Stimulated activated CD4-positive, alpha-beta T cell treated with anti-CD3 and anti-CD28 coated beads, Interleukin-1b, Interleukin-23, amount 100 ng/mL, for 24 hours (primary cell): ENCODE measurements at places on chromosomes 16 and 17.

- DNase-seq = no peak
These were observed 36.8 kb downstream of the MSI2 start for GRCh38 chr17:57293077-57293476.

- DNase-seq = no peak
These were observed 81.6 kb downstream of the CCDC182 start for GRCh38 chr17:57663326-57664070.

DNA sequence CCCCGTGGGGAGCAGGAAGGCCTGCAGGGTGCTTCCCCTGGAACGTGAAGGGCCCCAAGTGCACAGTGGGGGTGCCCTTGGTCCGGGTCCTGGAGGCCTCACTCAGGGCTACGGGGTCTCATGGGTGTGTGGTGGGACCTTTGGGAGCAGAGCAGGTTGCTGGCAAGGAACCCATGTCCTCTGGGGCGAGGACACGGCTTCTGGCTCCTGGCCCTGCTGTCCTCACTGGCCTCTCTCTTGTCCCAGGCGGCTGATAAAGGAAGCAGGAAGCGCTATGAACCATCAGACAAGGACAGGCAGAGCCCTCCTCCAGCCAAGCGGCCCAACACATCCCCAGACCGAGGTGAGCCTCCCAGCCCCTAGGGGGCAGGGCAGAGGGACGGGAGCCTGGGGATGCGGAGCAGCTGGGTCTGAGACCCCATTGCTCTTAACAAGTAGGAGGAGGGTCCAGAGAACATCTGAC lies 9.8 kb upstream of the IL17C start:
- DNase-seq = no peak

DNA sequence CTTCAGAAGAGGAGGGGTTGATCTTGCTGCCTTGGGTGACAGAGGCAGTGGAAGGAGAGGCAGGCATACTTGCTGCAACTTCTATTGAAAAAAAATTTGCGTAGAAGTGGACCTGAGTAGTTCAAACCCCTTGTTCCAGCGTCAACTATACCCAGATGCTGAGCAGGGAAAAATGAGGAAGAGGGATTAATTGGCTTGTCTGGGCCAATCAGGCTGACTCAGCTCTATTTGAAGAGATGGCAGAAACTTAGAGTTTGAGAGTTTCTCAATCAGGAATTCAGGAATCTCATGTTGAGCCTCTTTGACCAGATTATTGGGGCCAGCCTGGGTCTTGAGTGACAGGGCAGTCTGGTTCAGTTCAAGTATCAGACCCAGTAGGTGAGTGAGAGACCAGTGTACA lies 17.6 kb downstream of the CASC3 start:
- DNase-seq = no peak

DNA sequence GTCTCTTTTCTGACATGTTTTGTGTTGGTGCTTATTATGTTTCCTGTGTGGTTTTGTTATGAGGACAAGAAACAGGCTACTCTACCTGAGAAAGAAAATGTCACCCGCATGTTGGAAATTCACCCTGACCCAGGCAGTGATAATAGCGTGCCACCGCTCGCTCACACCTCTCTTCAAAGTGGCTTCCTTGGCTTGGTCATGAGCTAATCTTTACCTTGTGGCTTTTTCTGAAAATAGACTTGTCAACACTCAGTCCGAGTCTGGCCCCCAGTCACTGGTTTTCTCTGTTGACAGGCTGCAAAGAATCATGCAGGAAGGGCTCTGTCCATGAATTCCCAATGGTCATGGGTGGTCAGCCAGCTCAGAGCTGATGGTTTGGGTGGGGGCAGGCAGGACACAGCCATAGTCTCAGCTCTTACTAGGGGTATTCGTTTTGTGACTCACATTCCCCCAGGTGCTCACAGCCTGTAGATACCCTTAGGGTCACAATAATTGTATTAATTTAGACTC lies 121.3 kb upstream of the CACNG5 start:
- DNase-seq = no peak

DNA sequence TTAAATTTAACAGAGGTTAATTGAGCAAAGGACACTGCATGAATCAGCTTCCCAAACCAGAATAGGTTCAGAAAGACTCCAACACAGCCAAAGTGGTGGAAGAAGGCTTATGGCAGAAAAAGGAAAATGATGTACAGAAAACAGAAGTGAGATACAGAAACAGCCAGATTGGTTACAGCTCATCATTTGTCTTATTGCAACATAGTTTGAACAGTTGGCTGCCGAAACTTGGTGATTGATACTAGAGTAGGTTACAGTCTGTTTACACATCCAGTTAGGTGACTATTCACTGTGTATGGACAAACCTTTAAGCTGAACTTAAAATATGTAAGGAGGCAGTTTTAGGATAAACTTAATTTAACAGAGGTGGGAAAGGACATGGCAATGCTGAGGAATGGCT lies 18.3 kb downstream of the TMEM100 start:
- no peak for DNase-seq

- DNase-seq = no peak
These were observed 24.4 kb downstream of the YPEL2 start for GRCh38 chr17:59355702-59356325.

GRCh38 chr16:84791088-84791487 lies 28.7 kb upstream of the CRISPLD2 start:
- DNase-seq = no peak

DNA sequence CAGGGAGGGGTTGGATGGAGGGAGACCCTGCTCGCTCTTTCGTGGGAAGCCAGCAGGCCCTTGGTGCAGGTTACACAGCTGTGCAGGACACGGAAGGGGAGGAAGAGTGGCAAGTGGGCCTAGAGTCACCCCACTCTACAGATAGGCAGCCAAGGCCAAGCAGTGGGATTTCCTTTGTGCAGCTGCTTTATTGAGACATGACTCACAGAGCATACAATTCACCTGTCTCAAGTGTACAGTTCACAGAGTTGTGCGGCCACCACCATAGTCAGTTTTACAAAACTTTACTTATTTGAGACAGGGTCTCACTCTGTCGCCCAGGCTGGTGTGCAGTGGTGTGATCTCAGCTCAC lies 91.2 kb upstream of the CIBAR2 start:
- DNase-seq = no peak

DNA sequence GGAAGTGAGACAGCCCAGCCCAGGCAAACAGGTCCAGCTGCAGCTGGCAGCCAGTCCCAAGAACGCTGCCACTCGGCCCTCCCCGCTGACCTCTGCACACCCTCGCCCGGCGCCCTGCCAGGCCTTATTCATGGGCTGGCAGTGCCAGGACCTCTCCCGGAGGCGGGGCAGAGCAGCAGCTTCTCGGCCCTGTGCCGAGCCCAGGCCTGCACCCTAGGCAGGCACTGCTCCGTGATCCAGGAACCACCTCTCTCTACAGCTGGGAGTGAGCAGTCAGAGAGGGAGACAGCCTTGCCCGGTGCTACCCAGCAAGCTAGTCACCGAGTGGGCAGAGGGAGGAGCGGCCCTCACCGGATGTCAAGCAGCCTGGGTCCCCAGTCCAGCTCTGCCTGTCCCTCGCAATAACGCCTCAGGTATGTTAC lies 79.9 kb upstream of the CBX4 start:
- no peak for DNase-seq

DNA sequence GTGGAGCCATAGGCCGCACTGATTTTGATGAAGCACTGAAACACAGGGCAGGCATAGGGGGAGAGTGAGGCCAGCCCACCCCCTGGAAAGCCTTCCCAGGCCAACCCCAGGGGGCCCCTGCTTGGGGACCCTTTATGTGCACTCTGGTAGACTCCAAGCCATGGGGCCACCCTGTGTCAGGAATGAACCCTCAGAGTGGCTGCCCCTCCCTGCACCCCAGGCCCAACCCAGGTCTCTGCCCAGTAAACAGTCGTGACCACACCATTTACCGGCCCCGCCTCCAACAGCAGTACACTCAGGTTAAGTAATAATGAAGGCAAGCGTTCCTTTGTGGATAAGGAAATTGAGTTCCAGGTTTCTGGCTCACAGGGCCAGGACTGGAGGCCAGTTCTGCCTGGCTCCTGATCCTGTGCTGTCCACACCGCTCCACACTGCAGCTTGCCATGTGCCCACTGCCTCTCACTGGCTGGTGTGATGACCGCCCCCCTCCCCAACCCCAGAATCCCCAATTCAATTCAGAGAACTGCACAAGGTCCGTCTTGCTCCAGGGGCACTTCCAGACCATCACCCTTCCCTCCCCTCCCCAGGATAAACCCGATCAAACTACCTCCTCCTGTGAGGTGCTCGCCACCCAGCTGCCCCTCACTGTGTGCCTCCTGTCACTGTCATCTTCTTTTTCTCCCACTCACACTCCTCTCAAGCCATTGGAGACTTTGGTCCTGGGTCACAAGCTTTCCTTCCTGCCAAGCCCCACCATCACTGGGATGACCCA lies 13.6 kb downstream of the PIMREG start:
- DNase-seq = no peak

- DNase-seq = no peak
These were observed 7.1 kb upstream of the SLC5A11 start for GRCh38 chr16:24838554-24839266.

- DNase-seq = no peak
These were observed 8.6 kb upstream of the DUSP14 start for GRCh38 chr17:37481001-37481665.

DNA sequence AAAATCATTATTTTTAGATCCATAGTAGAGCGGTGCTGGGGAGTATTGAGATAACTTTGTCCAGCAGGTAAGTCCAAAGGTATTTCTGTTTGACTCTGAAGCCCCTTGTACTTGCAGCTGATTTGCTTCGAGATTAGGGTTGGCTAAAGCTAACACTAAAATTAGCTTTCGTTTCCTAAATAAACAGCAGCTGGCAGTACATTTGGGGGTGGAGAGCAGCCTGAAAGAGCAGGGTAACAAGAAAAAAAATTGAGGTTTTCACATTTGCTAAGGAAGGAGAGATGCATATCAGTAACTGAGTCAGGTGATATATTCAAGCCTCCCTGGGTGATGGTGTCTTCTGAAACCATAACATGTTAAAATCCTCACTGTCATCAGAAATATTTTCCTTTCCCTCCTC lies 37.4 kb upstream of the TMC5 start:
- DNase-seq = no peak

DNA sequence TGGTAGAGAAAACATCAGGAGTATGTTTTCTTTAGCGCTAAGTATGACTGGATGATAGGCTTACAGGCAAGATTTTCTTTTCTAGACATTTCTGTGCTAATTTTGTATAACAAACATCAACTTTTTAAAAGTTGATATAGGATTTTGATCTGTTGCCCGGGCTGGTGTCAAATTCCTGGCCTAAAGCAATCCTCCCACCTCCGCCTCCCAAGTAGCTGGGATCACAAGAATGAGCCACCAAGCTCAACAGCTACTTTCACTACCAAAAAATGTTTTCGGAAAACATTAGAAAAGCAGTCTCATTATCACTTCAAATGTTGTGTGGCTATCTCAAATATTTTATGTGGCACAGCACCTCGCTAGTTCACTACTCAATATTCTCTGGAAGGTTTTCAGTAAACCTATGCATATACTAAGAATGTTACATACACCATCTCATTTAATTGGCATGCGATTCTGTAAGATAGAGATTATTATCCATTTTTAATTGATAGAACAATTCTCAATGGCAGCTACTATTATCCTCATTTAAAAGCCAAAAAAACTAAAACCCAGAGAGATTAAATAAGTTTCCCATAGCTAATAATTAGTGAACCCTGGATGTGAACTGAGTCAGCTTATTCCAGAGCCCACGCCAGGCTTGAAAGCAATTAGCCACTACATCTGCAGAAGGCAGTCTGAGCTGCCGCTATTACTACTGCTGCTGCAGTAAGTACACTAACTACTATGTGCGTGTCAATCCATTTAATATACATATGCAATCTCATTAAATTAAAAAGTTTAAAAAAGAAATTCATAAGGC lies 41.7 kb downstream of the CREBBP start:
- no peak for DNase-seq

DNA sequence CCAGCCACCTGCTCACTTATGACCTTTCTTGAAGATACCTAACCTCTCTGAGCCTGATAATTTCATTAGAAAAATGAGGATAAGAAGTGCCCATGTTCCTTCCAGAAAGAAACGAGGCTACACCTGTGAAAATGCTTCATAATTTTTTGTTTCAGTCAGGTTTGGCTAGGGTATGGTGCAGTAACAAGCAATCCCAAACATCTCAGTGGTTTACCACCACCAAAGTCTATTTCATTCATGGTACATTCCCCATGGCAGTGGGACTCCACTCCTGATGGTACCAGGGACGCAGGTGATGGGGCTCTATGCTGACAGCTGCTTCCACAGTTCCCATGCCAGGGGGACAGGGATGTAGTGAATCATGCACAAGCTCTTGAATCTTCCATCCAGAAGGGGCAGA lies 147.6 kb upstream of the CES5A start:
- no peak for DNase-seq

DNA sequence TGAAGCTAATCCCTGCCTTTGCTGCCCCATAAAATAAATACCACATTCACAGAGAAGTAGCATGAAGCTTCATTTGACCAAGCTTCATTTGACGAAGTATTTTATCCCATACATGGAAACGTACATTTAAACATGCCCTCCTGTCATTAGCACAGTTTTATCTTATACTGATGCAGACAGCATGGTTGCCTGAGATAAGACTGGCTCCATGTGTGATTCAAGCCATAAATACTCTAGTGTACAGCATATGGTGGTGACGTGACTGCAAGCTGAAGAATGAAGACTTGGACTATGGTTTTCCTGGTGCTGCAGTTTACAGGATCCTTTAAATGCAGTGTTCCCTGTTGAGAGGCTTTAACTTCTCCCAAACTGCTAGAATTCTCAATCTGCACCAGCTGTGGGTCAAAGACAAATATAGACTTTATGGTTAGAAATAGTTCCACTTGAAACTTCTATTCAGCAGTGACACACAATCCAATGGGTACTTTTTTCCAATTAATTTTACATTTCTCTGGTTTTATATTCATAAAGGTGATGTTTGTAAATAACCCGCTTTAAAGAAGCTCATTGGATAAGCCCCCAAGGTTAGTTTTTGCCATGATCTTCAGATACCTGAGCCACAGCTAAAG lies 64.9 kb downstream of the CYB561 start:
- no peak for DNase-seq

GRCh38 chr17:44677136-44677535 lies 12.4 kb downstream of the CCDC43 start:
- no peak for DNase-seq

DNA sequence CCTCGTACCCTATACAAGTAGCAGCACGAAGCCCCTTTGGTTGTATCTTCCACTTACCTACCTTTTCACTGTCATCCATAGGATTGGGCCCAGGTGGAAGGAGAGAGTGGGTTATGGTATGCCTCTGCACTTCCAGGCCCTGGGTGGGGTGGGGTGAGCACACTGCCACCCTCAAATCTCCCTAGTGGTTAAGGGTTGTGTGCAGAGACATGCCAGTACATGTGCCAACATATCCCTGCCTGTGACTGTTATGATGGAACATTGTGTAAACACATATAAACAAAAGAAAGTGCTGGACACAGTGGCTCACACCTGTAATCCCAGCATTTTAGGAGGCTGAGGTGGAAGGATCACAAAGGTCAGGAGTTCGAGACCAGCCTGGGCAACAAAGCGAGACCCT lies 11.1 kb downstream of the HROB start:
- no peak for DNase-seq
